C1 segment of cervical spinal cord (tissue), 14 donors: ENCODE measurements at places on chromosomes 7 and 10.

DNA sequence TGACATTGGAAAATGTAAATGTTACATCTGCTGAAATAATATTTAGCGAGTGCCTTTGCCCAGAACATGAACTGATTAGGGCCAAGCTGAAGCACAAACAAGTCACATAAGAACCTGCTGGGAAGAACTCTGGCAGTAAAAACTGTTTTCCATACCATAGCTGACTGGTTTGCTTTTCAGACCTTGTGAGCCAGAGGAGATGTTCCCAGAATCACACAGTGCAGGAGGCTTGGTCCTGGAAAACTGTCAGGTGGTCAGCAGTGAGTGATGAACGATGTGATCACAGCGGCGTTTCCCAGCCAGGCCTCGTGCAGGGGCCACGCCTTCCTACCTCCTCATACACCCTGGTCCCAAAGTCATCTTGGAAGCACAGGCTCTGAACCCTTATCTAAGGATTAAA, 164.2 kb upstream of the EEPD1 start:
- DNase-seq = no peak

GRCh38 chr10:93299606-93300287, 182.4 kb downstream of the MYOF start:
- no peak for DNase-seq

DNA sequence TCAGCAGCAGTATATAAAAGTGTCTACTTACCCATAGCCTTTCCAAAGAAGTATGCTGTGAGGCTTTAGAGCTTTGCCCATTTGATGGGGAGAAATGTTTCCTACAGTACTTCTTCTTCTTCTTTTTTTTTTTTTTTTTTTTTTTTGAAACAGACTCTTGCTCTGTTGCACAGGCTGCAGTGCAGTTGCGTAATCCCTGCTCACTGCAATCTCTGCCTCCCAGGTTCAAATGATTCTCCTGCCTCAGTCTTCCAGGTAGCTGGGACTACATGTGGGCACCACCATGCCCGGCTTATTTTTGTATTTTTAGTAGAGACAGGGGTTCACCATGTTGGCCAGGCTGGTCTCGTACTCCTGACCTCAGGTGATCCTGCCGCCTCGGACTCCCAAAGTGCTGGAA, 101.7 kb upstream of the TMEM26 start:
- no peak for DNase-seq

DNA sequence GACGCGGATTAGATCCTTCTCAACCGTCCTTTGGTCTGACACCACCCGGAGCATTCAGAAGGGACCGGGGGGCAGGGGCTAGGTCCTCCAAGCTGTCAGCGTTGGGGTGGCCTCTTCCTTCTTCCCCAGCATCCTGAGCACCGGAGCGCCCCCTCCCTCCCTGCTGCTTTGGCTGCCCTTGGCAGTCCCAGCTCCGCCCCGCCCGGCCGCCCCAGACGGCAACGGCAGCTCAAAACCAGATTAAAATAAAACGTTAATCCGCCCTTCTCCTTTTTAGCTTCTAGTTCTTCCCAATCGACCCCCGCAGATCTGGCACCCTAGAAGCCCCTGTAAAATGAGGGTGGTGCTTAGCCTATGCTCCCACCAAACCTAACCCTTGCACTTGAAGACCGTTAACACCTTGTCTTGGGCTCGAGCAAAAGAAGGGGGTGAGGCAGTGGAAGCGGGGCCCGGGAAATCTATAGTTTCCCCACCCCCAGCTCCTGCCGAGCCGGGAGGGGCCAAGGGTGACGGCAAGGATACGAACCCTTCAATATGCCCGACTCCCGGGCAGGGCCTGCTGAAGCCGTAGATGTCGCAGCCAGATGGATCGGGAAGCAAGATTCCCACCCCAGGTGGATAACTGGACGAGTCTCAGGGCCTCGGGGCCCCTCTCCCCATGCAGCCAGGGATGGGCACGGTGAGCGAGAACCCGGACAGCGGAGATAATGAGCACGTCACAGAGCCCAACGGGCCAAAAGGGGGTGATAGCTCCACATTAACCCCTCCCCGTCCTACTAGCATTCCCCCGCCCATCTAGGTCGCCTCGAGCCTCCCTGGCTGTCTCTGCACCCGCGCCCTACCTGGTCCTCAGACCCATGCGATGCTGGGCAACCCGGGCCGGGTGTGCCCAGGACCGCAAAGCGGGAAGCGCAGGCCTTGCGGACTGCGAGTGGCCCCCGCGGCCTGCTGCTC, 169.7 kb downstream of the NRF1 start:
- DNase-seq = no peak

GRCh38 chr7:140544388-140544826, 65.1 kb upstream of the MKRN1 start:
- DNase-seq = no peak

DNA sequence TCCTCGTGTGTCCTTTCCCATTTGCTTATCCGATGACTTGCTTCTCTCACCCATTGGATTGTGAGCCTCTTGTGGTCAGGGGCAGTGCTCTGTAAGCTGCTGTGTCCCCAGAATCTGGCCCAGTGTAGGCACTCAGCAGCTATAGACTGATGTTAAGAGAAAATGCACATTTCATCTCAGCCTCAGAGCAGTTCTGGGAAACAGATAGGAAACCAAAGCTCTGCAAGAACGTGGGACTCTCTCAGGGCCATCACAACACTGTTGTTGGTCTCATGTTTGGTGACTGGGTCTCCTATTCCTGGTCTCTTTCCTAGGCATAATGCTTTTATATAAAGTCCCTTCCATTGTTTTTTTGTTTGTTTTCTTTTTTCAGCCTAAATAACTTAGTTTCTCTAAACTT, 141.2 kb downstream of the ST7 start:
- DNase-seq = no peak
